EH (cell line): ENCODE measurements at places on chromosomes 6 and 20.
A peak's percentile ranks its signal among the peaks of the same experiment; 100 is the strongest.

- DNase-seq, result no peak
These were observed 38.0 kb downstream of the EFCAB8 start for GRCh38 chr20:32896521-32897280.

DNA sequence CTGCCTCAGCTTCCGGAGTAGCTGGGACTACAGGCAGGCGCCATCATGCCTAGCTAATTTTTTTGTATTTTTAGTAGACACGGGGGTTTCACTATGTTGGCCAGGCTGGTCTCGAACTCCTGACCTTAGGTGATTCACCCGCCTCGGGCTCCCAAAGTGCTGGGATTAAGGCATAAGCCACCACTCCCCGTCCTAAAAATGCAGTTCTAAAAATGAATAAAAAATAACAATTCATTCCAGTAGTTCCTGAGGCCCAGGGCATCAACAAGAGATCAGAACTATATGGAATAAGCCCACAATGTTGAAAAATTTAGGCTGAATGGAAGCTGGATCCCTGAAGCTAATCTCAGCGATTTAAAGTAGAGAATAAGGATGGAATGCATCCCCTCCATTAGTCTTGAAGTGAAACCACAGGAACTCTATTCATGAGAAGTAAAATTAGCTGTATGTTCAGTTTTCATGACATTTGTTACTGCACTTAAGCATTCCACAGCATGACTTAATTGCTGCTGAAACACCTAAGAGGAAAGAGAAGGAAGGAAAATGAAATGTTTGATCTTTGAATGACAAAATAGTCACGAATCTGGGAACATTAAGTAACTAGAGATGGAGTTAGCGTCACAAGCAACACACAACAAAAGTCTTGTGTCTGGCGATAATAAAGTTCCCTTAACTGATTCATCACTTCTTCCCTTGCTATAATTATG lies 80.4 kb upstream of the RIPOR2 start:
- peak; percentile 83 for DNase-seq

- no peak for DNase-seq
These were observed 80.1 kb upstream of the THEMIS start for GRCh38 chr6:127980996-127981395.

DNA sequence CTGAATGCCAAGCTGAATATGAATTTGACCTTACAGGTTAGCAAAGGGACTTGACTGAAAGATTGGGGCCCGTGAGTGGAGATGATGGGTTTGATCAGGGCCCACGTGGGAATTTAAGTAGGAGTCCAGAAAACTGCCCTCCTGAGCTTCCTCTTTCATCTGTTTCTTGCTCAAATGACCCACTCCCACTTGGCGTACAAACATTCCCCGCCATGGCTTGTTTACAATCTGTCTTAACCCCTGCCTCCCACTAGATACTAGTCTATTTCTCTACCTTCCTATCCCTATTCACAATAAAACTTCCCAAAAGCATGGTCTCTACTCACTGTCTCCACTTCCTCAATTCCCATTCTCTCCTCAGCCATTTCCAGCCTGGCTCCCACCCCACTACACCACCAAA lies 9.4 kb downstream of the MMP9 start:
- no peak for DNase-seq

DNA sequence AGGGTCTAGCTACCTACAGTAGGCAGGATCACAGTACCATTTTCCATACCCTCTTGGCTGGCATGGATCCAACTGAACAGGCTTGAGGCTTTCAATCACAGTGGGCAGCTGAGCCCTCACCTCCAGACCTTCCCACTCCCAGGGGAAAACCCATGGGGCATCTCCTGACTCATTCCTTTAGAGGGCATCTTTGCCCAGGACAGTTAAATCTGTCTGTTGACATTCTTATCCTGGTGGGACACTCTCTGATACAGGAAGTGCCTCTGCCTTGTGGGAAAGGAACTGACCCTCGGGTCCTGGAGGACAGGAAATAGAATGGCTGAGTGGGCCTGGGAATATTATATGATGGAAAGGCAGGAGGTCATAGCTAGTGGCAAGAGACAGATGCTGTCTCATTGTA lies 10.2 kb upstream of the EPB41L1 start:
- DNase-seq, result peak; percentile 54

DNA sequence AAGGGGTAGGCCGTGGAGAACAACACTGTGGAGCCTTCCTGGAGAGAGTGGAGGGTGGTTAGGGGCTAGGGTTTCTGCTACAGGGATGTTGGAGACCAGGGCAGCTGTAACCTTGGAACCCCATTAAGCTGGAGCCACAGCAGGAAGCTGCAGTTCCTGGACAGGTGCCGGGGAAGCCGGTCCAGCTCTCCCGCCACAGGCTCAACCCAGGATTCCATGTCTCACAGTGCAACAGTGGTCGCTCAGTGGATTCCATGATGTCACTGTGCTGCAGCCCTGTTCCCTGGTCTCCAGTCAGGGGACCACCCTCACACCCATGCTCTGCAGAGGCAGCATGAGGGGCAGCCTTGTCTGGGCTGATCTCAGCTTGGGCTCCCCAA lies 264.6 kb upstream of the CDYL start:
- DNase-seq, result no peak

- DNase-seq, result no peak
These were observed 190.9 kb upstream of the MAN1A1 start for GRCh38 chr6:119540417-119540816.

DNA sequence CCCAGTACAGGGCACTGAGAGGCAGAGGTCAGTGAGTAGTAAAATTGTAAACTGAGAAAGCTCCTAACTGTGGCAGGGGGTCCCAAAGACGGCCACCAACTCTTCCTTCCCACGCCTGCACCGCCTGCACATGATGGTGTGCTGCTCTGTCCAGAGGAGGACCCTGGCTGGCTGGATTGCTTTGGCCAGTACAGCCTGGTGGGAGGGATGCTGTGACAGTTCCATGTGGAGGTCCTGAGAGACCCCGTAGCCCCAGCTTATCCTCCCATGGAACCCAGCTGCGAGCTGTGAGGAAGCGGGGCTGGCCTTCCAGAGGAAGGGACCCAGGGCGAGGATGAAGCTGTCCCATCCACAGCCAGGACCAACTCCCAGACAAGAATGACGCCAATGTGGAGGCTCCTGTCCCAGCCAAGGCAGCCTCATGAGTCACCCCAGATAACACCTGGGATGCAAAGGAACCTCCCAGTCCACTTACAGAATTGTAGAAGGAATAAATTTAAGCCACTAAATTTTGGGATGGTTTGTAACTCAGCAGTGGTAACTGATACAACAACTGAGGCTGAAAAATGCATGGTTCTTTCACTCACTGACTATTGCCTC lies 2.0 kb upstream of the ACSS1 start:
- DNase-seq, result no peak

- peak; percentile 59 for DNase-seq
These were observed 17.6 kb downstream of the CD109 start for GRCh38 chr6:73713426-73714147.

GRCh38 chr20:35503841-35504561 lies 25.5 kb downstream of the C20orf173 start:
- no peak for DNase-seq

DNA sequence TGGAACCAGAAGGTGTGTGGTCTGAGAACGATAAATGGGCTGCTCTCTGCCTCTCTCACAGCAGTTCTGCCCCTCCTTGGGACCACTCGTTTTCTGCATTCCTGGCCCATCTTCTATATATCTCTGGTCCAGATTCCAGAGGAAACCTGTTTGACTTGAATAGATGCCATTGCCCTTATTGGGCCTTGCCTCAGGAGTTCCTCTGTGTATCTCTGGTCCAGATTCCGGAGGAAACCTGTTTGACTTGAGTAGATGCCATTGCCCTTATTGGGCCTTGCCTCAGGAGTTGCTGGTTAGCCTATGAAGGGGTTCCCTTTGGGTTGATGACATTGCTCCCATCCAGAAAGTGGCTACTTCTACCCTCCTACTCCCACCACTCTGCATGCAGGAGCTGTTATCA lies 189.4 kb downstream of the SLC16A10 start:
- DNase-seq, result no peak

DNA sequence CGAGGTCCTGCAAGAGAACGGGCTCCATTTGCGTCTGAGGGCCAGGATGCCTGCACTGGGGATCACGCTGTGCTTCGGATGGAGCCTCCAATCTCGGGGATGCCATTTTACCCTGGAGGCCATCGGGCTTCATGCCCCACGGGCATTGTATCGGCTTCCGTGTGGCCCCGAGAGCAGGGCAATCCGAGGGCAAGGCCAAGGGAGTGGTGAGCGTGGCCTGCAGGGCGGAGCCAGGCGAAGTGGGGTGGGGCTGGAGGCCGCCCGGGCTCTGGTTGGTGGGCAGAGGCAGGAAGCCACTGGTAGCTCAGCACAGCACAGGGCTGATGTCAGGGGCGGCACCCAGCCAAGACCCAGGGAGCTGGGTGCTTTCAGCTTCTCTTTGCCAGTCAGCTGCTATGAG lies 57.5 kb upstream of the BHLHE23 start:
- no peak for DNase-seq

GRCh38 chr6:6883011-6883410 lies 224.8 kb upstream of the RREB1 start:
- DNase-seq, result no peak

DNA sequence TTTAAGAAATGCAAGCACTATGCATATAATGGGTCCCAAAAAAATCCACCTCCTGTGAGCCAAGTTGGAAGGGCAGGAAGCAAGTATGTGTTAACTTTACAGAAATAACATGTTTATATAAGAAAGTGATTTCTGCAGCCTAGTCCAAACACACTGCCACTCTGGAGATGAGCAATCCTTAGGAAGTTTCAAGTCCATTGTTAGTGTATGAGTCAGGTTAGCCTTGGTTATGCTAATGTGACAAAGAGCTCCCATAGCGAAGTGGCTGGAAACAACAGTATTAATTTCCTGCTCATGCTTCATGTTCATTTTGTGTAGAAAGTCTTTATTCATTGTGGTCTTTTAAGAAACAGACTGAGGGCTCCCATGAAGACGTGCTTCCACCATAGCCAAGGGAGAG lies 121.4 kb downstream of the TBXT start:
- peak; percentile 87 for DNase-seq

DNA sequence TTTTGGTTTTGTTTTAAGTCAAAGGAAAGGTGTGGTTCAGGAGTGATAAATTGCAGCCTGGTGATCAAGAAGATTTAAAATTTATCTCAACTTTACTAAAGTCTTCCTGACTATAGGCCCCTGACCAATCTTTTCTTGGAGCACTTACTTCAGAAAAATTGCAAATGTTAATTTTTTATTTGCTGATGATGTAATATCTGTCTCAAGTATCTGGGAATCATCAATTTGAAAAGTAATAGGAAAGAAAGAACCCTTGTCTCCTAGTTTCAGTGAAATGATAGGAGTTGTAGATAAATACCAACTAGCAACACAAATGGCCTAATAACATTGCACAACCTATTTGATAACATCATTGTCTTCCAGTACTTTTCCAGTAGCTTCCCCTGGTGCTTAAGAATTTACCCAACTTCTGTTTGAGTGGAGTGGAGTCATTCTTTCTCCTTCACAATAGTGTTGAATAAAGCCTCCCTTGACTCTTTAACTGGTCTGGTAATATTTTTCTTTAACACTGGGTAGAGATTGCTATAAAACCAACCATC lies 648.3 kb upstream of the ADGRB3 start:
- DNase-seq, result no peak

GRCh38 chr6:72865467-72865866 lies 243.6 kb downstream of the KCNQ5 start:
- DNase-seq, result peak; percentile 84

- no peak for DNase-seq
These were observed 446.0 kb upstream of the IMPG1 start for GRCh38 chr6:76518443-76518842.

GRCh38 chr6:22363714-22364239 lies 66.9 kb upstream of the PRL start:
- DNase-seq, result peak; percentile 33
